ENCODE measurements at places on chromosomes 2 and 18.

GRCh38 chr2:25926984-25927756 is 48.9 kb upstream of the ASXL2 start:
- DNase-seq: no peak

GRCh38 chr18:48222118-48222517 is 187.1 kb downstream of the ZBTB7C start:
- peak; percentile 55 for DNase-seq

GRCh38 chr18:76823587-76824011 is 1.2 kb downstream of the ZNF236 start:
- no peak for DNase-seq

DNA sequence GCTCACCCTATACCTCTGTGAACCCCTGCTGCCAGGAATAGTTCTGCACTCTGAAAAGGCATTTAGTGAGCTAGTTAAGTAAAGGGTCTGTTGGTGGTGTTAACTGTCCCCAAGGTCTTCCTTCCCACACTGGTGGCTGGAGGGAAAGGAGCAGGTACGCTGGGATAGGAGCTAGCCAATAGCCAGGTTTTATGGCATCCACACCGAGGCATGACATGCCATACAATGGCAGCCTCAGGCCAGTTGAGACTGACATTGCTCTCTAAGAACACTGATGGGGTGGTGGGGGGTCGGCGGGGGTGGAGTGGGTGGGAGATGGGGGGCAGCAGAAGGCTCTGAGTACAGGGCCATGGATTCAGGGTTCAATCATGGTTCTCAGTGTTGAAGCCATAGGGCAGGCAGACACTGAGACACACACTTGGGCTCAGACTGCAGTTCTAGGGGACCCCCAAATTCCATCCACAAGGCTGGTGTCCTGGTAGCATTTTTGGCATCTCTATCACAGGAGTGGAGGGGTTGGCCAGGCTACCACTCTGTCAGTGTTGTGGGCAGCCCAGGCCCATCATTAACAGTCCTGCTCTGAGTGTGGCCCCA is 136.0 kb downstream of the CTIF start:
- DNase-seq: no peak

GRCh38 chr2:223214394-223215253 is 162.6 kb downstream of the KCNE4 start:
- no peak for DNase-seq

- DNase-seq: no peak
Observed at GRCh38 chr2:238483021-238483420, 56.3 kb downstream of the ASB1 start.
